Cerebellar nuclear complex (tissue), 1 donor: ENCODE measurements at places on chromosomes 3 and 15.

DNA sequence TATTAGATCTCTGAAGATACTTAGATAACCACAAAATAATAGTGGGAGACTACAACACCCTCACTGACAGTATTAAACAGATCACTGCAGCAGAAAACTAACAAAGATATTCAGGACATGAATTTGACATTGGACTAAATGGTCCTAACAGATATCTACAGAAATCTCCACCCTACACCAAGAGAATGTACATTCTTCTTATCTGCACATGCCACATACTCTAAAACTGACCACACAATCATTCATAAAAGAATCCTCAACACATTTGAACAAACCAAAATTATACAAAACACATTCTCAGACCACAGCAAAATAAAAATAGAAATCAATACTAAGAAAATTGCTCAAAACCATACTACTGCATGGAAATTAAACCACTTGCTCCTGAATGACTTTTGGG, 116.3 kb downstream of the DTWD1 start:
- DNase-seq: no peak

GRCh38 chr15:44598892-44599291, 61.9 kb downstream of the EIF3J start:
- no peak for DNase-seq

GRCh38 chr3:176767385-176767784, 429.9 kb downstream of the TBL1XR1 start:
- DNase-seq: no peak

DNA sequence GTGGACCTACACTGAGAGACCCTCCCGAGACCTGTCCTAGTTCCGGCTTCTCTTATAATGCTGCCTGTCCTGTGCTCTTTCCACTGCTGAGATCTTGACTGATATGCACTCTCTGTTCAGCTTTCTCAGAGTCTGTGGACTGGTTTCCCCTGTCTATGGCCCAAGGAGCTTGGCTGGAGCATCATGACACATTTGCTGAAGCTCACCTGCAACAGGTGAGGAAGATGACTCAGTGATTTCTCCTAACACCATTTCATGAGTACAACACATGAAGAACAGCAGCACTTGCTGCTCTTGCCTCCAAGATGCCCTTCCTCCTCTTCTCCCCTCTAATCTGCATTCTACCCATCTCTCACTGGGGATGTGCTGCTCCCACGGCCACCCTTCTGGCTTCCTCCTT, 92.1 kb downstream of the DUT start:
- no peak for DNase-seq

GRCh38 chr3:63467392-63467791, 185.1 kb upstream of the SNTN start:
- DNase-seq: no peak

DNA sequence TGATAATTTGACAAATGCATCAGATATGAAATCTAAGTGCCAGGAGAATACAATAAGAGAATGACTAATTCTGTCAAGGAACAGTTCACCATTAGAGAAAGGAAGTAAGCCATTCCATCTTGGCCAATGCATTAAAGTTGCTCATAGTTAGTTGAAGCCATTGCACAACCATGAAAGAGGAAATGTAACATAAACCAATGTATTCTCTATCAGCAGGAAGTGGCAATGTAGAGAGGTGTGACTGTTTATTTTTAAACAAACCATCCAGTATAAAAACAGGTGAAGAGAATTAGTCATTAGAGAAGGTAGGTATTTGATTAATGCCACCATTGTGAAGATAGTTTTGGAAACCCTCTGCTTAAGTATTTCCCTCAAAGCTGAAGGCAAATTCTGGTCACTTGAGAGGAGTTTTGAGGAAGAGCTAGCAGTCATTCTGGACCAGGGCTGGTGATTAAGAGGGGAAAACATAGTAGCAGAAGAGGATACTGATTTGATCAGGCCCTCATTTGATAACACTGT, 10.7 kb upstream of the ANXA2 start:
- DNase-seq: no peak

GRCh38 chr3:161187046-161187445, 34.1 kb upstream of the NMD3 start:
- DNase-seq: no peak

DNA sequence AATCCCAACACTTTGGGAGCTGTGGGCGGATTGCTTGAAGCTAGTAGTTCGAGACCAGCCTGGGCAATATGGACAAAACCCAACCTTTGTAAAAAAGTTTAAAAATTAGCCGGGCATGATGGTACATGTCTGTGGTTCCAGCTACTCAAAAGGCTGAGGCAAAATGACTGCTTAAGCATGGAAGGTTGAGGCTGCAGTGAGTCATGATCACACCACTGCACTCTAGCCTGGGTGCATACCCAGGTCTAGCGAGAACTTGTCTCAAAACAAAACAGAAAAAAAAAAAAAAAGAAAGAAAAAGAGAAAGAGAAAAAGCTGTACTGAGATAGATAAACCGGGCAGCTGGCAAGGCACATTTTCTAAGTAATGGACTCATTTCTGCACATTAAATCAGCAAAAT, 10.6 kb downstream of the ARPP19 start:
- DNase-seq: no peak

DNA sequence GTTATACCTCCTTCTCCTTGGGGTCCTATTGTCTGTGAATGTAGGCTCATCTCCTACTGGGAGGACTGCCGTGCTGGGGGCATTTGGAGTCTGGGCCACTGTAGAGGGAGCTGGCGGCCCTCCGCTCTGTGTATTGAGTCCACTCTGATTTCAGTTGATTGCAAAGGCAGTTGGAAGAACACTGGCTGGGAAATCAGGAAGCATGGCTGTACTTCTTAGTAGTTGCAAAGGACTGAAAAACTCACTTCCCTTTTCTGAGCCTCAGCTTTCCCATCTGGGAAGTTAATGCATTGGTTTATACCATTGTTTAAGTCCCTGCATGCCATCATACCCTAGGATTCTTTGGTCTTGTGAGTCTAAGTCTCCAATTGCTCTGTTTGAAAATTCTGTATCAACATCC, 46.7 kb downstream of the TMED3 start:
- DNase-seq: no peak

- DNase-seq: no peak
Observed at GRCh38 chr3:174488527-174488926, 370.6 kb upstream of the NAALADL2 start.

- DNase-seq: no peak
Observed at GRCh38 chr3:115270849-115271248, 123.8 kb upstream of the ZBTB20 start.

GRCh38 chr3:193780810-193781478, 187.9 kb downstream of the OPA1 start:
- DNase-seq: no peak

GRCh38 chr3:90069748-90070147, 962.3 kb downstream of the EPHA3 start:
- no peak for DNase-seq

DNA sequence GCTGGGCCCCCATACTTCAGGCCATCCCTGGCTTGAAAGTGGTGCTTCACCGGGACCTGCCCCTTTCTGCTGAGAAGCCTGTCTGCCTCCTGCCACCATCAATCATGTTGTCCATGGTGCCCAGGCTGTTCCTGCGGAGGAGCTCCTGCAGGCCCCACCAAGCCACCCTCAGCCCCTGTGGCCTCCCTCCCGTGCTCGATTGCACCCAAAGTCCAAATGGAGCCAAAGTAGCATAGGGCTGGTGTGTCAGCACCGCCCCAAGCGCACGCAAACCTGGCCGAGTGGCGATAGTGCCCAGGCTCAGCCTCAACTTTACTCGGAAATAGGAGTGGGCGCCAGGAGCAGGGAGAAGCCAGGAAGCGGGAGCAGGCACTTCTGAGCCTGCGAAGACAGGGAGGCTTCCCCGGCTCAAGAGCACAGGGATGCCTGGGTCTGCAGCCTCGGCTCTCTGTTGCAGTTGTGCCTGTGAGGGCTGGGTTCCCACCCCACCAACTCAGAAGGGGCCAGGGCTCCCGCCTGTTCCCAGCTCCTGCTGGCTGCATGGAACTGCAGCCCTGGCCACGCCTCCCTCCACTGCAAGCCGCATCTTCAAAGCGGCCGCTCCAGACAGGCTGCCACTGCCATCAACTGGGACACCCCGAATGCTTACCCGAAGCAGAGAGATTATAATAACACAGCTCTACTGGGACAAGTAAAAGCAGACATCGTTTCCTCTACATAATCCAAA, 203.0 kb downstream of the ARRDC4 start:
- no peak for DNase-seq

GRCh38 chr3:149462051-149462450, 12.4 kb upstream of the TM4SF4 start:
- DNase-seq: no peak

DNA sequence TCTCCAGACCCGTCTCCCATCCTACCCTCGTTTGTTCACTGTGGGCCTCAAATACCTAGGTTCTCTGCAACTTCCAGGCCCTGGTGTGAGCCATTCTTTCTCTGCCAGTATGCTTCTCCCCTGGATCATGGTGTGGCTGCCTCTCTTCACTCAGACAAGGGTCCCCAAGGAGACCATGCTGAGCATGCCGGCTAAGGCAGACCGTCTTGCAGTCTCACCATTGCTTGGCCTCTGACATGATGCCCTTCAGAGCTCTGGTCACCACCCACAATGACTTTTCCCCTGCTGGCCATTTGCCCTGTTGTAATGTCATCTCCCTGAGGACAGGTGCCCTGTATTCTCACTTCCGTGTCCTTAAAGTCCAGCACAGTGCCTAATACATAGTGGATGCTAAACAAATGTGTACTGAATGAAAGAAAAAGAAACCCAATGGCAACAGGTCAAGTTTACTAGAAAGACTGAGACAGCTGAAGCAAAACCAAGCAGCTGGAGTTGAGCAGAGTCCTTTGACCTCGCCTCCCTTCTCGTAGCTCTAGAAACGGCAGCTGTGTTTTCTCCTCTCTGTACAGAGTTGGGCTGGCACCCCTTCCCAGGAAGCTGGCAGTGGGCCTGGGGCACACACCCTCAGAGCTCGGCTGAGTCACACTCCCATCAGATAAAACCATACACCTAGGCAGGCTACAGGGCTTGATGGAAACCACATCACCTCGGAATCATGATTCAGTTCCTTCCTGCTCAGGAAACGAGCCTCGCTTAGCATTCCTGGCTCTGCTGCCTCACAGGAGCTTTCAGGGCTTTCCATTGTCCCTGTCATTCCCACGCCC, 8.6 kb downstream of the TLR9 start:
- no peak for DNase-seq

GRCh38 chr3:157166115-157166514, 6.2 kb upstream of the CCNL1 start:
- no peak for DNase-seq
